ENCODE measurements at places on chromosomes 12 and 14.

GRCh38 chr12:47750229-47750798 lies 8.4 kb downstream of the RAPGEF3 start:
- DNase-seq, result no peak

GRCh38 chr12:68069275-68069674 lies 80.0 kb downstream of the IFNG-AS1 start:
- no peak for DNase-seq

GRCh38 chr14:38145142-38145541 lies 62.6 kb upstream of the SSTR1 start:
- peak; percentile 37 for DNase-seq

DNA sequence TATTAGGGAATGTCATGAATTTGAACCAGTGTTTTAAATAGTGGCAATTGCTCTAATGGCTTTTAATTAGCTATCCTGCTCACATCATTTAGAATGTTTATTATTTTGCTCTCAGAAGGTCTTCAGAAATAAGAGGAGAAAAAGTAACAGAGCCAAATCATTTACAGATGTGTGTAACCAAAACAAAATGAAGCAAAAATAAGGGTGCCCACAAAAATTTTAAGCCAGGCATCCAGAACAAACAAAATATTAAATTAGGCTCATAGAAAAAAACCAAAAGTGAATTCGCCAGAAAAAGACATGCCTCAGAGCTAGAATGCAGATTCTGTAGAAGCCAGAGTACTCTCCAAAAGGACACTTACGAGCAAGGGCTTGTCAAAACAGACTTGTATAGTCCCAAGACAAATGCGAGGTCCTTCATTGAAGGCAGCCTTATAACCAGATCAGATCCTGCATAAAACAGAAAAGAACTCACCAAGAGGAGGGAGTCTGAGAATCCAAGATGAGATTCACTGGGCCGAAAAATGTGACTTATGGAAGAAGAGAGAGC lies 20.2 kb upstream of the SERPINA1 start:
- no peak for DNase-seq

DNA sequence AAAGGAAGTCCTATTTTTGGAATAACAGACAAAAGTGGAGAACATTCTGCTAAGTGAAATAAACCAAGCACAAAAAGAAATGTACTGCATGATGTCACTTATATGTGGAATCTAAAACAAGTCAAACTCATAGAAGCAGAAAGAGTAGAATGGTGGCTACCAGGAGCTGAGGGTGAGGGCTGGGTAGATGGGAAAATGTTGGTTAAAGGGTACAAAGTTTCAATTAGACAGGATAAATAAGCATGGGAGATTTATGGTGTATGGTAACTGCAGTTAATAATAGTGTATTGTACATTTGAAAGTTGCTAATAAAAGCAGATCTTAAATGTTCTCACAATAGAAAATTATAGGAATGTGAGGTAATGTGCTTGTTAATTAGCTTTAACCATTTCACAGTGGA lies 12.8 kb downstream of the LUM start:
- DNase-seq, result no peak

GRCh38 chr12:47967461-47968321 lies 4.3 kb downstream of the TMEM106C start:
- no peak for DNase-seq

GRCh38 chr14:54085841-54086240 lies 129.2 kb upstream of the BMP4 start:
- DNase-seq, result no peak

DNA sequence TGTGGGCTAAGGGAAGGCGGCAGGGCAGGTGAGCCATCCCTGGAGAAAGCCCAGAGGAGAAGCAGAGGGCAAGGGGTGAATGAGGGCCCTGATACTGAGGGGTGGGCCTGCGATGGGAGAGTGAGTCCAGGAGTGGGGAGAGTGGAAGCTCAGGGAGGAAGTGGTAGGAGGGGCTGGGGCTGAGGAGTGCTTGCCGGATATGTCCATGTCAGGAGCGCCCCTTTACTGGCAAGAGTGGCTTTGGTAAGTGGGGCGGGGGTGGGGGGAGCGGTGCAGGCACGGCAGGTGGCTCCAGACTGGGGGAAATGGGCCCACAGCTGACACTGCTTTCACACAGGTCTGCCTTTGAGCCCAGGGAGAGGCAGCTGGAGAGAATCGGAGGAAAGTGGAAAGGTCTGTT lies 86.4 kb upstream of the GPR68 start:
- DNase-seq, result no peak

GRCh38 chr12:26244503-26244902 lies 49.1 kb downstream of the SSPN start:
- DNase-seq, result no peak

- no peak for DNase-seq
Observed at GRCh38 chr14:103220134-103220981, 97.1 kb downstream of the TNFAIP2 start.

GRCh38 chr14:95220663-95221231 lies 63.4 kb upstream of the DICER1 start:
- DNase-seq, result no peak

GRCh38 chr12:64656429-64656828 lies 46.1 kb downstream of the RASSF3 start:
- no peak for DNase-seq

- no peak for DNase-seq
Observed at GRCh38 chr14:91184559-91184958, 59.9 kb downstream of the GPR68 start.

DNA sequence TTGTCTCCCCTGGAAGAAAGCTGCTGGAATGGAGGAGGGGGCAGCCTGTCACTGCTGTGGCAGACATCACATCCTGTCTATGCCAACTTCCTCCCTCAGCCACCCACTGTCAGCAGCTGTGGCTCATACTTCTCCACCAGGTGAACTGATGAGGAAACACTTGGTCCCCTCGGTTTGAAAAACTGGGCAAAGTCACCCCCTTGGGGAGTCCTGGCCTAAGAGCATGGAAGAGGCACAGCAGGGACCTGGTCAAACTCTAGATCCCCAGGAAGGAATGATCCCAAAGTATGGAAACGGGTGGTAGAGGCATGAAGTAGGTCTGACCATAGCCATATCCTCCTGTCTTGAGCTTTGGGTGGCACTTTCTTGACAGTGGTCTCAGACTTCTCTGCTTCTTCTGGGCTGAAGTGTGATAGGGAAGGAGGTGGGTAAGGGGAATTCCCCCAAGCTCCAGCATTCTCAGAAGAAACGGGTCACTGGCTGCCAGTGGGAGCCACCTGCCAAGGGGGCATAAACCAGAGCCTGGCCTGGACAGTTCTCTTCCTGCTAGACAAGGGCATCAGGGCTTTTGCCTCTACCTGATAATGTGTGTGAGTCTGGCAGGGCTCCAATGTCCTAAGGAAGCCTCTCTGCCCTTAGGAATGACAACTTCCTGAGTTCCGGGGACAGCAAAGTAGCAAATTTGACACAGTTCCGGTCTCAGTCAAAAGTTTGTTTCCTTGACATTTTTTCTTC lies 36.0 kb downstream of the FMNL3 start:
- DNase-seq, result no peak

DNA sequence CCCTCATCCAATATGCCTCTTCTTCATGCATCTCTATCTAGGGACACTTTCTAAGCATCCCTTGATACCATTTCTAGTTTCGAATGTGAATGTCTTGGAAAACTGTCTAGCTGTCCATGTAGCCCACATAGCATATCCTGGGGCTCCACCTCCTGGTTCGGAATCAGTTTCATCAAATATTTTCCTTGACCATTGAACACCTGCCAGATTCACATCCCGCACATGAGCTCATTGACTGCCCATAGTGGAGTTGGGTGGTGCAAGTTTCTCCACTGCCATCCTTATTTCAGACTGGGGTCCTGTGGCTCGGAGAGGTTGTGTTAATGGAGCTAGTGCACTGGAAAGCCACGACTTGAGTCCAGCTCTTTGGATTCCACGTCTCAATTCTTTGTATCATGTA lies 58.6 kb upstream of the TMEM263 start:
- DNase-seq, result no peak

All from NCI-H1694 (cell line).